ENCODE measurements at places on chromosomes 16 and 17.

DNA sequence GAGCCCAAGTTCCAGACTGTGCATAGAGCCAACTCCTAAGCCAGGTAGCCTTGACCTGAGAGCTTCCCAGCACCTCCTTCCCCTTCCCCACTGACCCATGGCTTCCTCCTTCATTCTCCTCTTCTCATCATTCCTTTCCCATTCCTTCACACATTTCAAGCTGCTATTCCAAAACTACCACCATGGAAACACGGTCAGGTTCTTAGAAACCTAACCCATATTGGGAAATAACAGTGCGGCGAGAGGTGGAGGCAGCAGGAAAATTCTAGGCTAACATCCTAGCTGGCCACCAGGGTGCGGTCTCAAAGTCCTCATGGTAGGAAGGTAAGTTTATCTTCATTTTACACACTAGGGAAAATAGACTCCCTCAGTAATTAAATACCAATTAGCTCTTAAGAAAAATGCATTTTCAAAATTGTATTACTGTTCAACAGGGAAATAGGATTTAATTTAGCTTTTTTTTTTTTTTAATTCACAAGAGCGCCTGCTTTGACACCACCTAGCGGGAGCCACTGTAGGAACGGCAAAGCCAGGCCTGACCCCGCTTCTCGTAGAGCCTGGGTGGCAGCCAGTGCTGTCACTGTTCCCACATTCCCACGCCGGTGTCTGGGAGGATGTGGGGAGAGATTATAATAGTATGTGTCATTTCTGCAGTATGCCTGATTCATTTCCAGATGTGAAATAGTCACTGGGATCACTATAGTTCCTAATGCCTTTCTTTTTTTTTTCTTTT lies 14.0 kb upstream of the SPHK1 start:
- no peak for DNase-seq

DNA sequence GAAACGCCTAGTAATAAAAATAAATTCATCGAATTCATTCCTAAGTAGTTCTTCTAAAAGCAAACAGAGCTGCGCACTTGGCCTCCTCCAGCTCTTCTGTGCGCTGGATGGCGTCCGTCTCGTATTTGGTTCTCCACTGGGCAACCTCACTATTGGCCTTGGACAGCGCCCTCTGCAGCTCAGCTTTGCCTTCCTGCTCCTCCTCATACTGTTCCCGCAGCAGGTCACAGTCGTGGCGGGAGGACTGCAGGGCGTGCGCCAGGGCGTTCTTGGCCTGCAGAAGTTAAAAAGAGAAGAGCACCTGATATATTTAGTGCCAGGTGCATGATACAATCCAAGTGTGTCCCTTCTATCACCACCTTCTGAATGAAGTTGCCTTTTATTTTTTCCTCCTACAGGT lies 21.8 kb downstream of the MYH3 start:
- DNase-seq: no peak

GRCh38 chr17:6366221-6366666 lies 68.7 kb downstream of the AIPL1 start:
- no peak for DNase-seq

DNA sequence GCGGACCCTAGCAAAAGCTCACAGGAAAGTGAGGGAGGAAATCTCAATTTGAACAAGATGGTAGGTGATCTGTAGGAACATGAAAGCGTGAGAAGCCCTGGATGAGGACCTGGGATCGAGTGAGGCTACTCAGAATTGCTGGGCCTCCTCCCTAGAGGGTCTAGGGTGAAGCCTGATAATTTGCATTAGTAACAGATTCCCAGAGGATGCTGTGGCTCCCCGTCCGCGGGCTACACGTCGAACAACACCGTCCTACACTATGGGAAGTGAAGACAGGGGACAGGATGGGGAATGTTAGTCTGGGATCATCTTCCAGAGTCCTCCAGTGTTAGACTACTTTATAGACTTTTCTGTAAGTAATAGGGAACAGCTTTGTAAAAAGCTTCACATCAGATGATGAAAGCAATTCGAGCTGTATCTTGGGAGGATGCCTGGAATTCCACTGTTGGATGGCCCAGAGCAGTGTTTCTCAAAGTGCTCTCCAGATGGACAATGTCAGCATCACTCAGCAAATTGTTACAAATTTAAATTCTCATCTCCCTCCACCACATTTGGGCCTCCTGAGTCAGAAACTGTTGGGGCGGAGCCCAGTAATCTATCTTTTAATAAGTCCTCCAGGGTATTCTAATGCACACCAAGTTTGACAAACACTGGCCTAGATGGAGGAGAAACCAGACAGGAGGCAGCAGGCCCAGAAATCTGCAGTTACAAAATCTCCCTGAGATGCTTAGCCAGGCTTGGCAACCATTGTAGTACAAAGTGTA lies 6.5 kb downstream of the FNDC8 start:
- DNase-seq: no peak

GRCh38 chr16:23826528-23827045 lies 9.2 kb upstream of the PRKCB start:
- DNase-seq: peak; percentile 63

GRCh38 chr16:11257131-11257938 lies 1.3 kb upstream of the SOCS1 start:
- DNase-seq: peak; percentile 44

GRCh38 chr17:79398441-79398840 lies 212.4 kb downstream of the RBFOX3 start:
- DNase-seq: no peak

Measured in CD8-positive, alpha-beta memory T cell (primary cell).